ENCODE measurements at places on chromosomes 6 and 20.
A peak's percentile ranks its signal among the peaks of the same experiment; 100 is the strongest.

GRCh38 chr20:58150772-58151171 is 77.7 kb downstream of the ANKRD60 start:
- no peak for DNase-seq

DNA sequence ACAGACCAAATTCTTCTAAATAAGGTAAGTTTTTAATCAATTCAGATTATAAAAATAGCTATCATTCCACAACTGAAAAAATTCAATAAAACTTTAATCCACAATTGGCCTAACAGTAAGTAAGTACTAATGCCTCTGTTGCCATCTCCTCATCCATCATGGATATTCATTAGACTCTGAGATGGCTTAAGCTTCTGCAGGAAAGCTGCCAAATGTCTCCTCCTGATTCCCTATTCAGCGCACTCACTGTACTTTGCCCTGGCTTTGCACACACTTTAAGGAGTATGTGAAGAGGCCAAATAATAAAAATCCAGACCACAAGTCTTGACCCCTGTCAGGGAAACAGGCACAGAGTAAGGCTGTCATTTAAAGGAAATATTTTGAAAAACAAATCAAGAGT is 23.6 kb downstream of the PGM3 start:
- no peak for DNase-seq

DNA sequence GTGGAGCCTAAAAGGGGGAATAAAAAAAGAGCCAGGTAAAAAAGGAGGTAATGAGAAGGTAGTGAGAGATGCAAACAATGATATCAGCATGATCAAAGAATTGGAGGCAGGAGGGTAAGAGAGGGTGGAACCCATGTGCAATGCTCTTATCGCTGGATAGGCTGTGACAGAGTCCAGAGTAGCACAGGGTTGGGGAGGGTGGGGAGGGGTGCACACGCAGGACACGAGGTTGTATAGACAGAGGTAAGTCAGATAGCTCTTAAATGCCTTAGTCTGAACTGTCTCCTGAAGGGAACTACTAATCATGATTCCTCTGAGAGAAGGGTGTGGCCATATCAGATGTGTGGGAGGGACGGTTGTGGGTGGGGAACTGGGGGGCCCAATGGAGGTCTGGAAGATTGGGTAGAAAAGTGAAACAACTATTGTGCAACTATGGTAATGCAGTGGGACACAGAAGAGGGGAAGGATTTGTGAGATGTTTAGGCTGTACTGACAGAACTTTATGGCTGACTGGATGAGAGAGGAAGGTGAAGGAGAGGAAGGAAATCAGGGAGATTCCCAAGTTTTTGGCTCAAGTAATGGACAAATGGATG is 354.8 kb downstream of the BTBD9 start:
- no peak for DNase-seq

- DNase-seq, result no peak
These were observed 81.2 kb downstream of the PLCB1 start for GRCh38 chr20:8213270-8213669.

- DNase-seq, result no peak
These were observed 40.3 kb upstream of the RALGAPA2 start for GRCh38 chr20:20752712-20753111.

DNA sequence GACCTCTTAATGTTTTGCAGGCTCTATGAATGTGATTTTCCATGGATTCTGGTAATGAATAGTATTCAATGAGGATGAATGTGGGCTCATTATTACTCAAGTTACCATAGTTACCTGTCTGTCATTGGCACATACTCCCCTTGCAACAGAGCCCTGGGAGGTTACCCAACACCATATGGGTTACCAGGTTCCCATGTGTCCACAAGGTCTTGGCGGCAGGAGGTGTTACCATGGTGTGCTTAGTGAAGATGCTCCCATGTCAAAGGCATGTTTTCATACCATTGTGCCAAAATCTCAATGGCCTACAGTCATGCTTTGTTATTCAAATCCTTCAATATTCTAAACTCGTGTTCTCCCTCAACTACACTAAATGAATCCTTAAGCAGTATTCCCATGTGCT is 232.5 kb downstream of the HDGFL1 start:
- DNase-seq, result peak; percentile 42

GRCh38 chr6:46113370-46113769 is 16.4 kb upstream of the ENPP4 start:
- DNase-seq, result no peak

GRCh38 chr6:56076033-56076432 is 171.3 kb downstream of the COL21A1 start:
- DNase-seq, result no peak

GRCh38 chr6:160462551-160463109 is 114.5 kb downstream of the SLC22A3 start:
- DNase-seq, result peak; percentile 91

DNA sequence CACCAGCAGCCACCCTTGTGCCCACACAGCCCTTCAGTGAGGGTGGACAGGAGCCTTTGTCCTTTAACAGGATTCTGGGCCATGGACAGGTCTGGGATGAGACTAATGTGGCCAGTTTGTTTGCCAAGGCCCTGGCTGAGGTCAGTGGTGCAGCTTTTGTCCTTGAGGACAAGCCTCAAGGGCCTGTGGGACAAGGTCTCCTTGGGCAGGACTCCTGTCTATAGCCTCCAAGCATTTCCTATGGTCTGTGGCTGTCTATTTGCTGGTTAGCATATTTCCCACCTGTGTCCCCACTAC is 44.1 kb downstream of the SUN5 start:
- no peak for DNase-seq

GRCh38 chr20:5127204-5127858 is 523 bp downstream of the CDS2 start:
- peak; percentile 55 for DNase-seq
